HL-60 (cell line): ENCODE measurements at places on chromosomes 4 and X.

DNA sequence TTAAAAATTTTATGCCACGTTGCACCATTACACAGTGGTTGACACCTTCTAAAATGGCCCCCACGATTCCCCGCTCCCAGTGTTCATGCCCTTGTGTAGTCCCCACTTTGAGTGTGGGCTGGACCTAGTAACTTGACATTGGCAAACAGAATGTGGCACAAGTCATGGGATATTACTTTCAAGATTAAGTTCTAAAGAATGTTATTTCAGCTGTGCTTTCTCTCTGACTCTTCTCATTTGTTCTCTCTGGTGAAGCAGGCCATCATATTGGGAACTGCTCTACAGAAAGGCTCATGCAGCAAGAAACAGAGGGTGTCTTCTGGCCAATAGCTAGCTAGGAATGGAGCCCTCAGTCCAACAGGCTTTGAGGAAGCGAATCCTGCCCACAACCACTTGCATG, 67.1 kb downstream of the ATXN3L start:
- DNase-seq, result no peak

DNA sequence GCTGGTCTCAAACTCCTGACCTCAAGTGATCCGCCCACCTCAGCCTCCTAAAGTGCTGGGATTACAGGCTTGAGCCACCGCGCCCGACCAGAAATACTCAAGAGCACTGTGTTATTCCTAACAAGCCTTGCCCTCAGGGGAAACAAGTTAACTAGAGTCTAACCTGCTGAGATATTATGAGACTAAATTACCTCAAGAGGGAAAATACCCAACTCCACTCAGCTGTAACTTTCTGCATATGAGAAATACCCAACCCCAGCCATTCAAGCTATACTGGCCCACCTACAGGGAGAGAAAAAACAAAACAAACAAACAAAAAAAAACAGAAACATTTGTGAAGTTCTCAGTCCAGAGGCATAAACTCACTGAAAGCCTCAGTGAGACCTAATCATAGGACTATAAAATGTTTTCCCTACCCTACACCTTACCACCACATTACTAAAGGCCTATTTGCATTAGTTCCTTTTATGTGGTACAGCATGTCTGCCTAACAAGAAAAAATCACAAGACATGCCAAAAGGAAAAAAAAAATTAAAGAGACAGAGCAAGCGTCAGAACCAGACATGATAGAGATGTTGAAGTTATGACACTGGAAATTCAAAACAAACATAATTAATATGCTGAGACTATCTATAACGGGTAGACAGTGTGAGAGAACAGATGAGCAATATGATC, 876.0 kb downstream of the FSTL5 start:
- DNase-seq, result no peak

GRCh38 chrX:13265549-13266132, 54.2 kb downstream of the ATXN3L start:
- no peak for DNase-seq

- DNase-seq, result no peak
These were observed 139.5 kb upstream of the RPL34 start for GRCh38 chr4:108480881-108481280.

GRCh38 chr4:124867536-124867935, 155.0 kb upstream of the ANKRD50 start:
- DNase-seq, result no peak

DNA sequence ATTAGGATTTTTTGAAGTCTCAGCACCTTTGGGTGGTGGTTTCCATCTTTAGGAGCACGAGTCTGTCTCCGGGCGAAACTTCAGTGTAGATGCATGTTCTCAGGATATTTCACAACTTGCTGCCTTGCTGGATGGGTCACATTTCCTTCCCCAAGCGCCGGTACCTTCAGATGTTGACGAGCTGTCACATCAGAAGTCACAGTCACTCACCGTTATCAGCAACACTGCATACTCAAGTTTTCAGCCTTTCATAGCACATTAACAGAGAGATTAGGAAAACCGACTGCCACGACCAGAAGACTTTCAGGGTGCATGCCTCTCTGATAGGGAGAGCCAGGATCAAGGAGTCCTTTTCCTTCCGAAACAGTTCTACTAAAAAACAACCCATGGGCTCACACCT, 77.8 kb downstream of the SHROOM2 start:
- DNase-seq, result no peak

DNA sequence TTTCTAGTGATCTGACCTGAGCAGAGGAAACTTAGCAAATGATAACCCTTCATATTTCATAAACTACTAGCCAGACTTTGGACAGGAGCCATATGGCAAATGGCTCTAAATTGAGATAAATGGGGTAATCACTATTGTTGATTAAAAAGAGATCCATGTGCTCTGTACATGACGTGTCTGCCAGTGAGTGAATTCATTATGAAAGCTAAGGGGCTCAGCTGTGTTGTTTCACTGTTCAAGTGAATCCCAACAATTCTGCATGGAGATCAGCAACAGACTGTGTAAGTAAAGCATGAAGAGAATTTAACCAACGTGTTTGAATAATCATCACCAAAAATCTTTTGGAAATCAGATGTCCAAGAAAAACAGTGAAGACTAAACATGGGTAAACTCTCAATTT, 9.5 kb upstream of the QRFPR start:
- no peak for DNase-seq

DNA sequence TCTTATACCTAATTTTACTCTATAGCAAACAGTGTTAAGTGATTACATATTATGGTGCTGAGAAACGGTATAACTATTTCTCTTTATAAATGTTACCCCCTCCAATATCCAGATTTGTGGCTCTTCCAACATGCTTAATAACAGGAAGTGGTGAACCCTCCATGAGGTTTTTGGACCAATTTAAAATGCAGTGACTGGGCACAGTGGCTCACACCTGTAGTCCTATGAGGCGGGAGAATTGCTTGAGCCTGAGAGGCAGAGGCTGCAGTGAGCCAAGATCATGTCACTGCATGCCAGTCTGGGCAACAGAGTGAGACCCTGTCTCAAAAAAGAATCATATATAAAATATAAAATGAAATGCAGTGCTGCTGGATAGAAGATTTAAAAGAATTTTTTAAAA, 137.3 kb downstream of the MGST2 start:
- DNase-seq, result no peak

DNA sequence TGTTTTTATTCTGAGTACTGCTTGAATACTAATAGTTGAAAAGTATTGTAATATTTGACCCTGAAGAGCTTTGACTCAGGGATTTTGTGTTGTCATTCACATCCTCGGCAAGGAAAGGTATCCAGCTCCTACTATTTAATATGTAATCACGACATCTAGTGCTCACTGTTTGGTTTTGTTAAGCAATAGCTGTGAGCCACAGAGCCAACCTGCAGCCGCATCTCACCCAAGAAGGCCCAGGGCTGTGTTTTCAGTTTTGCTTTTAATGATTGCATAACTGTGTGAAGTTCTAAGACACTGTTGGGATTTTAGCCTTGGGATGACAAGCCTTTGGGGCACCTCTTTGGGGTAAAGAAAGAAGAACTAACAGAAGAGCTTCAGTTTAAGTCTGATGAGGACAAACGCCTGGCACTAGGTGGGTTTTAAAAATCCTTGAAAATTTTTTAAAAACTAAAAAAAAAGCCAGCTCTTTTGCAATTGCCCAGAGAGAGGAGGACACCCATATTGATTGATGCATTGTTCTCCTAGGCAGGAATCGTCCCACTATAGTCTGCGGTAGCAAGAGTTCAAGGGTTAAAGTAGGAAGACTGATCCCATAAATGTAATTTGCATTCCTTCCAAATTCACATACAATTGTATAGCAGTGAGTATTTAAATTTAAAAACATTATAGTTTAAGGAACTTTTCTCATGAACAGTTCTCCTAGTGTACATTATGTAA, 157.8 kb downstream of the RELL1 start:
- peak; percentile 8 for DNase-seq

- no peak for DNase-seq
These were observed 94.2 kb upstream of the MYOZ2 start for GRCh38 chr4:119041396-119041795.

- DNase-seq, result peak; percentile 48
These were observed 34.1 kb downstream of the HTRA3 start for GRCh38 chr4:8303485-8304281.

DNA sequence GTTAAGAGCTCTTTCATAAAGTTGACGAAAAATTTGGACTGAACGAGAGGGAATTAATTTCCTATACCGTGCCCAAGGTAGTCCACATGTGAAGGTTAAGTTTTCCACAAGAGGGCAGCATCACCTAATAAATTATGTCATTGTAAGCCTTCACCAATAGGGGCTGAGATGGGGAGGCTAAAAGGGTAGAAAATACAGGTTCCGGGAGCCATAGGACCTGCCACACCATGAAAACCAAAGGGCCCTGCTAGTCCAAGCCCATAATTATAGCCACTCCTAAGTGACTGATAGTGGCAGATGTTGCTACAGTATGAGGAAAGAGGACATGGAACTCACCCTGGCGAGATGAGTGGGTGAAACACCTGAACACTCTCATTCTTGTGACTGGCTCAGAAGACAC, 122.2 kb downstream of the SHROOM4 start:
- peak; percentile 26 for DNase-seq

- DNase-seq, result no peak
These were observed 24.9 kb downstream of the PLAC8 start for GRCh38 chr4:83089410-83090157.

DNA sequence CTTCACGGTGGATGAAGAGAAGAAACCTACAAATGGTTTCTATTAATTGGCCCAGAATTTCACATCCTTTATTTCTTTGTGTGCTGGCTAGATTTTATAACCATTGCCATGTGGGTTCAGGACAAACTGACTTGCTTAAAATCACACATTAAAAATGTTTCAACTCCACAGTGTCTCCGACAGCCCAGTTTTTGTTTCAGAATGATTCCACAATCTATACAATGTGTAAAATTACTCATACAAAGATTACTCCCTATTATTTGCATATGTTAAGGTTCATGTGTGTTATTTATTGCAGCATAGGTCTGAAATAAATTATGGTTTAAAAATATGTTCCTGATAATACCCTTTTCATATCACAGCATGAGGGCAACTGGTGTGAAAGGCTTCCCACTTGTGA, 20.6 kb downstream of the DCHS2 start:
- no peak for DNase-seq

DNA sequence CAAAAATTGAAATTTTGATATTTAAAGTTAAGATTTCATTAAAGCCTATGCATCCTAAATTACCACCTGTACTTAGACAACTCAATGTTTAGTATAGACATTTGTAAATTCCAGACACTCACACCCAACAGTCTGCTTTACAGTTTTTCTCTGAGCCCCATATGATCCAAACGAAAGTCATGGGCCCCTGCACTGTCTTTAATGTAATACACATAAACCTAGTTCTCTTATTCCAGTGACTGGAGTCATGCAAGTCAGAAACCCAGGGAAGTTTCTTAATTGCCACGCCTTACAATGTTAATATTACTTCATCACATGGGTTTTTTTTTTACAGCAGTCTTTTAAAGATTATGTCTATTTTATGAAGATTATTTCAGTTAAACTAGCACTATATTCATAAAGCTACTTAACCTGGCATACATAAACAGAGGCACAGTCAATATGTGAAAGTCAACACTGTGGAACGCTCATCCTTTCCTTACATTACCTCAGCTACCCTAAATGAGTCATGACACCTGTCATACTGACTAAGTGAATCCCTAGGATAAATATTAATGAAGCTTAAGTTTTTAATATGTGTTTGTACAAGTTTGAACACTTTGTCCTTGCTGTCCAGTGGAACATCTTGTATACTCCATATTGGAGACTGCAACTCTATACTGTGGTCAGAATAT, 67.7 kb upstream of the H2AZ1 start:
- no peak for DNase-seq
